ENCODE measurements at places on chromosomes 1 and 21.

DNA sequence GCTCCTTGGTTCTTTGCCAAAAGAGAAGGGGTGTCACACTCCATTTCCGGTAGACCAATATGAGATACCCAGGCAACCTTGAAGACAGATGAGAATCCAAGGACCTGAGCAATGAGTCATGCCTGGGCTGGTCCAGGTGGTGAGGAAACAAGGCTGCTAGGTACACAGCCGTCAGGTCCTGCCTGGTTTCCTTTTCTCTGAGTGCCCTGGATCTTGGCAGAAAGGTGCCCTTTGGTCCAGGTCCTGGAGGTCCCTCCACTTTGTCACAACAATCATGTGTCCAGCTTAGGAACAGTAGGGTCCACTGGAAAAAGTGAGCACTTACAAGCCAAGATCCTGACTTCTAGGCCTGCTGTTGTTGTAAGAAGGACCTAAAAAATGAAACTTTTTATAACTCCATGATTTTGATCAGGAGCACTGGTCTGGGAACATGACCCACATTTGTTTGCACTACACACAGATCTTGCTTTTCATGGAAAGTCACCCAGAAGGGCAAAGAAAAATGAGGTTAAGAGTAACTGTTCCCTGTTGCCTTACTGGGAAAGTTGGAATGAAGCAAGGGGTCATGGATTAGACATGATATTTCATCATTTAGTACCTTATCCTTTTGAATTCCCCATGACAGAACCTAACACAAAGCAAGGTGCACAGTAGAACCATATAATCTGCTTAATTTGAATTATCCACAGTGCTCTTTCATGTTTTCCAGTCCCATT is 94.7 kb downstream of the PAPPA2 start:
- no peak for DNase-seq

GRCh38 chr1:57713501-57713900 is 289.6 kb upstream of the DAB1 start:
- DNase-seq, result no peak

DNA sequence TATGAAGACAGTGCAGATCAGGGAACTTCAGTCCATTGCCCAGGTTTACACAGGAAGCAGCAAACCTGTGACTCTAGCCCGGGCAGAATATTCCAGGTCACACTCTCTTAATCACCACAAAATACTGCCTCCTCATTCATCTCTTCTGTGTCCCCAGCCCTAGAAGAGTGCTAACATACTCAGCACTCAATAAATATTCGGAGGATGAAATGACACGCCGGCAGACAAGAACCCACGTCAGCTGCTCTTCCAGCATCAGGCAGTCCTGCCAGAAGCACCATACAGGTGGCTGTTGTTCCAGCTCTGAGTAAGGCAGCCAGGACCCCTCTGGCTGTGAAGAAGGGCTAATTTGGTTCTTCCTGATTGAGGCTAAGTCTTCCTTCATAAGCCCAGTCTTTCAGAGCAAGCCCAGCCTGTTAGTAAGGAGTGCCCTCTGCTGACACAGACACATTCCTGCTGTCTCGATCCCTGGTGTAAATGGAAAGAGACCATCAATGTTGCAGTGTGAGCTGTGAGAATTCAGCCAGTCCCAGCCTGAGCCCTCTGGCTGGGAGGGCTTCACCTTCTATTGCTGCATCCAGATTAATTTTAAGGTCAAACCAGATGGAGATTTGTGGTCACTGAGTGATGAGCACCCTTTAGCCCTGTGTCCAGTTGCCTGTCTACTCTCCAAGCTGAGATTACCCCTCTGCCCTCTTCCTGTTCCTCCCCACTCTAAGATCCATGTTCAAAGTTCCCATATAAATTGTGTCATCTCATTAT is 45.0 kb upstream of the KIRREL1 start:
- no peak for DNase-seq

GRCh38 chr1:6427441-6428390 is 3.1 kb downstream of the ESPN start:
- no peak for DNase-seq

Measured in caudate nucleus (tissue), 63 donors.